ENCODE measurements at places on chromosomes 11 and 22.

- DNase-seq = no peak
Observed at GRCh38 chr11:57458060-57458409, 2.3 kb upstream of the RTN4RL2 start.

GRCh38 chr11:69173925-69174581 lies 18.3 kb downstream of the SMIM38 start:
- no peak for DNase-seq

DNA sequence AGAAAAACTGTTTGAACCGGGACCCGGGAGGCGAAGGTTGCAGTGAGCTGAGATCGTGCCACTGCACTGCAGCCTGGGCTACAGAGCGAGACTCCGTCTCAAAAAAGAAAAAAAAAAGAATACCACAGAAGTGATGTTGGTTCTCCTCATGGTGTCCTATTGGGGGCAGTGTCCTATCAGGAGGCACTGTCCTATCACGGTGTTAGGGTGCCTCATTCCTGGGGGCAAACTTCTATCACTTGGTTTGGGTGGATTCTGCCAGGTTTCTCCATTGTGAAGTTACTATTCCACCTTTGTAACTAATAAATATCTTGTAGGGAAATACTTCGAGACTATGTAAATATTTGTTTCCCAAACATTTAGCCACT lies 19.6 kb downstream of the PRR14L start:
- no peak for DNase-seq

DNA sequence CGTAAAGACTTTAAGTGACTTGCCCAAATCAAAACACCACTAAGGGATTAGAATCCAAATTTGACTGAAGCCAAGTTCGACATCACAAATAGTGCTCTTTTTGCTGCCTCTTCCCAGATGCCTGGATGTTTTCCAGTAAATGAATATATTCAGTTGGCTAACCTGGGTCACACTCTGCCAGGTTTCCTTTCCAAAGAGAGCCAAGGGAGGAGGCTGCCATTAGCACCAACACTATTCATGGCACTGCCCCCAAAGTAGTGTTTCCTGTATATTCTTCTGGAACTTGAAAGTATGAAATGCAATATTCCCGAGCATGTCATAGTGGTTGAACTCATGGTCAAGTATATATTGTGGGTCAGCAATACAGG lies 219.3 kb upstream of the UBASH3B start:
- DNase-seq = no peak

DNA sequence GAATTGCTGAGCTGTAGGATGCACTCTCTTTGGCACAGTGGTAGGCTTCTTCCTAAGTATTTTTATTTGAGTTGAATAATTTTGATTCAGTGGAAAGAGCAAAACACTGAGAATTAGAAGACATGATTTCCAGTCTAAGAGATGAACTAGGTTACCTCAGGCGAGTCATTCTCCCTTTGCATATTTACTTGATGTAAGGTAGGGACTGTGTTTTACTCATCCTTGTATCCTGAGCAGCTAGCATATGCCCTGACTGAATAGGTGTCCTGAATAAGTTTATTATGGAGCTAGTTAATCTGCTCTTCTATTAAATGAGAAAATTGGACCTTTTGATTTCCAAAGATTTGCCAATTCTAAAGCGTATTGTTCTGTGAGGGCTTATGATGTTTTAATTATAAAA lies 50.7 kb downstream of the STIM1 start:
- no peak for DNase-seq

GRCh38 chr11:65487467-65488272 lies 11.2 kb upstream of the MALAT1 start:
- peak; percentile 99 for DNase-seq

DNA sequence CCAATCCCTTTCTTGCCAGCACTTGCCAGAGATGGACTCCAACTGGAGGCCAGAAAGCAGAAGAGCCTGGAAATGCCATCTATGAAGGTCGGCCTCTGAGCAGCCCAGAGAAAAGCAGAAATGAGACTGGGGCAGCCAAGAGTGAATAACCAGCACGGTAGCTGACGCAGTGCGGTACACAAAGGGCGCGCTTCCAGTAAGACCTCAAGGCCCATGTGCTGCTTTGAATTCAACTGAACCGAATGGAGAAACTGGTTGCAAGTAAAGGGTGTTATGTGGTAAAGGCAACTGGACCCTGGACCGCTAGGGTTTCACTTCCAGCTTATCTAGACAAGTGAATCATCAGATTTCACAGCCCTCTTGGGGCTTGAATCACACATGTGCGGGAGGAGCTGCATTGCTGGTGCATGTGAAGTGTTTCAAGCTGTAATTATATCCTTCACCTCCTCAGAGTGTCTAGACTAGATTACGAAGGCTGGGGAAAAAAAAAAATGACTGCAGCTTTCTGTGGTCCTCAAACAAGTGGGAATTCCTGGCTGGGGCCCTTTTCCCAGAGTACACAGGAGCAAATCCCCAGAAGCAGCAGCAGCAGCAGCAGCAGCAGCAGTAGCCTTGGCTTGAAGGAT lies 128.9 kb downstream of the CCDC34 start:
- peak; percentile 30 for DNase-seq

DNA sequence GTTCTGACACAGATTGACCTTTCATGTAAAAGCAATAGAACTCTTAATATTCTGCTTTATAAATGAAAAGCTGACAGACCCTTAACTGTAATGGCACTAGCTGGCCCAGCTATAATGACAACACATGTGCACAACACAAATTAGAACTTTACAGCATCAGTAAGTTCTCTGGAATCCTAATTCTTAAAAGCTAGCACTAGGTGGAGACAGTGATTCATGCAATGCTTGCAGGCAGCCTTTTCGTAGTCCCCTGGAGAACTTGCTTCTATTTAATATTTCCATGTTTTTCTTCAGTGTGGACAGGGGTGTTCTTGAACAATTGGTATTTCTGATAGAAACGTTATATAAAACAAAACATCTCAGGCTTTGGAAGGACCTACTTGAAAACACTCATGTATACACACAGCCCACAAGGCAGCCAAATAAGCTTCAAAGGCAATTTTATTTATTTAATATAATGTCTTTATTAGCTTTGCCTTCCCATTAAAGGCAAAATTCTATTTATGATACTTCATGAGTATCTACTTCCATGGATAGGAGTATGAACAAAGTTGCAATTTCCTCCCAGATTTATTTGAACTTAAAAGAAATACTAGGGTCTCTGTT lies 374.3 kb upstream of the MPPED2 start:
- DNase-seq = no peak

- no peak for DNase-seq
Observed at GRCh38 chr22:41308054-41308453, 6.7 kb downstream of the ZC3H7B start.

DNA sequence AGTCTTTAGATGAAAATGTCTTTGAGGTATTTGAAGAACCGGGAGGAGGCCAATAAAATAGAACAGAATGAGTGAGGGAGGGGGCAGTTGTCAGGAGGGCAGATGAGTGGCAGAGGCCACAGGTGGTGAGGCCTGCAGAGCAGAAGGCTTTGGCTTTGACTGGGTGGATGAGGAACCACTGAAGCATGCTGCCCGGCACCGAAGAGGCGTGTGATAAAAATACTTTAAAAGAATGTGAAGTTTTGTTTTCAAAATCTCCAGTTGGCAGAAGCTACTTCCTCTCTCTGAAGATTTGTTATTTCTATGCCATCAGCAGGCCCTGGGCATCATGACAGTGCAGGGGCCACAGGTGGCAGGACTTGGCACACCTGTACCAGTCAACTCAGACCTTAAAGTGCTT lies 6.3 kb downstream of the MS4A12 start:
- no peak for DNase-seq

GRCh38 chr11:26297189-26297975 lies 34.5 kb upstream of the ANO3 start:
- DNase-seq = no peak

GRCh38 chr22:42380769-42381551 lies 51.2 kb downstream of the NFAM1 start:
- DNase-seq = no peak

- peak; percentile 96 for DNase-seq
Observed at GRCh38 chr11:65422633-65423515, at the start of gene NEAT1. Gene NEAT1, plus strand, starts transcription at chr11:65422798.

- no peak for DNase-seq
Observed at GRCh38 chr22:26213826-26214225, 44.6 kb downstream of the SEZ6L start.

GRCh38 chr11:45834298-45834756 lies 12.9 kb upstream of the CRY2 start:
- DNase-seq = no peak

DNA sequence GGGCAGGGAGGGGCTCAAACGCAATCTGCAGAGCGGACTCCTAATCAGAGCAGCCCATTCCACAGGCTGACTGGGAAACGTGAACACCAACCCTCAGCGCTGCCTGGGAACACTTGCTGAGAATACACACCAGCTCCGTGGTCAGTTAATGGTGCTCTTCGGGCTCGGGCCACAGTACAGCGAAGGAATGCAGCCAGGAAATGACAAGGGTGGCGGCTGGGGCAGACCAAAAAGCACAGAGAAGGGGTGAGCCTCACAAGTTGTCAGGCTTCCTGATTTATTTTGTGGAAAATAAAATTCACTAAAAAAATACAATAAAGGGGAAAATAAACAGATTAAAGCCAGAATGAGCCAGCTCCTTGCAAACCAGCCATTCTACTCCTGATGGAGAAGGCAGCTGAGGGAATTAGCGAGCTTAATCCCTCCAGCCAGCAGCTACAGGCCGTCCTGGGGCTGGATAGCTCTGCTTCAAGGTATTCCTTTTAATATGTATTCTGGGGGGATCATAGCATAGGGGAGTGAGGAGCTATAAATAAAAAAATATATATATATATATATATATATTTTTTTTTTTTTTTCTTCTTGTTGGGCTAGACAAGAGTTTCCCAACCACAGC lies 165.5 kb upstream of the NTM start:
- no peak for DNase-seq

GRCh38 chr22:17846326-17846992 lies 72.2 kb upstream of the BID start:
- DNase-seq = no peak

DNA sequence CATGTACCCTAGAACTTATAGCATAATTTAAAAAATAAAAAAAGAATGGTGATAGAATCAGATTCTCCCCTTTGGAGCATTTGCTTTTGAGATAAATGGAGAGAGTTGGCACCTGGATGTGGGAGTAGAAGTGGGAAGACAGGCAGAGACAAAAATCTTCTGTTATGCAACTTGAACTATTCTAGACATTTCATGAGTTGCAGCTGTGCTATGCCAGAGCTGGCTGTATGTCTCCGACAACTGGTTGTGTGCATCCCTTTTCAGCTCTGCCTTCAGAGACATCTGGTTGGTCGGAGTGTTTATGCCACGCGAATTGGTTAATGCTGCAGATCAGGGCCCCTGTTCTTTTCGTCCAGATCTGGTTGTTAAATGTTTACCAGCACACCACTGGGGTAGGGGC lies 161.3 kb downstream of the JRKL start:
- no peak for DNase-seq

DNA sequence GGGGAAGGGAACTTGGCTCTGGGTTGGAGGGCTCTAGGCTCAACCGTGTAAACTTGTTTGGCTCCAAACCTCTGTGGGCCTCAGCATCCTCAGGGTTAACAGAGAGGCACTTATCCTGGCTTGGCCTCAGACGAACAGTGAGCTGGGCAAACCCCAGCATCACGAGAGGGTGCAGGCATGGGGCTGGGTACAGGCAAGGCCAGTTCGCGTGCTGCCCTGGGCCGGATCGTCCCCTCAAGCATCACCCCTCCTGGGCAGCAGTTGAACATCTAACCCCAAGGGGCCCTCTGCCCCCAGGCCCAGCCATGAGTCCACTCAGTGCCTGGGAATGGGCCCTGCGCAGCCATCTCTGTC lies 1.9 kb downstream of the EHBP1L1 start:
- DNase-seq = no peak

DNA sequence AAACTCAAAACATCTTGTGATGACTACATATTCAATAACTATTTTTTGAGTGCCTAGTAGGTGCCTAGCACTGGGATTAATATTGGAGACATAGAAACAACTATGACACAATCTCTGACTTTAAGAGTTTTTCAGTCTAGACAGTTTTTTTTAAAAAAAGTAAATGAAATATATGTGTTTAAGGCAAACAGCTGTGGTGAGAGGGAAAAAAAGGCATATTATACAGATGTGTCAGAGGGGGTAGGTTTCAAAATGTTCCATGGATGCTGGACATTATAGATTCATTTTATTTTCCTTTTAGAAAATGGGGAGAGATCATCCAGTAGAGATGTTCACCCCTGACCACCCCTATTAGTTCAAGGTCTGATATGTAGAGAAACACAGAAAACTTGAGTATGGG lies 90.8 kb downstream of the LUZP2 start:
- DNase-seq = no peak

DNA sequence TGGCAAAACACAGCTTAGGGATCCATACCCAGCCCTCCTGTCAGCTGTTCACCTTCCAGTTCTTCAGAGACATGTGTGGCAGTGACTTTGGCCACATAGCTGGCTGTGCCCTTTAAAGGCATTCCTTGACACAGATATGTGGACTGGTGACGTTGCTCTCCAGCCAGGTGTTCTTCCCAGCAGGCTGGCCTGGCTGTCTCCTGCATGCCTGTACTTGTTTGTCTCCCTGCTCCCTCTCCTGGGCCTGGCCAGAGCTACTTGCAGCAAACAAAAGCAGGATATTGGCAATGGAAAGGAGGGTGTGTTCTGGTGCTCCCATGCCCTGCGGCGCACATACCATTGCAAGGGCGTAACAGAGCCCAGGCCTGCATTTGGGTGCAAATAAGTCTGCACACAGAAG lies 38.3 kb downstream of the PIK3IP1 start:
- DNase-seq = no peak

DNA sequence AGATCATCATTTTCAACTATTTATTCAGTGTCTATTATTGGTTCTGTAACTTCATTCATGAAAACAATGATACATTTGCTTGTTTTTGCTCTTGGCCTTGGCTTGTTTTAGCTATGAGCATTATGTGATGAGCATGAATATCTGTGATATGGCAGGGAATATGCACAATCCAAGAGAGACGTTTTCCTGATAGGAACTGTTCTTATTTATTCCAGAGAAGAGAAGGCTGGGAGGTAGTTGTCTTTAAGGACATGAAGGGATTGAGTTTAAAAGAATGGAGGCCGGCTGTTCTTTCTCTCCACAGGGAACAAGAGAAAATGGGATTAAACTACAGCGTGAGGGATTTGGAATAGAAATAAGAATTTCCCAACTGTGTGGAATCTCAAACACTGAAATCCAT lies 30.3 kb downstream of the BLID start:
- DNase-seq = no peak

DNA sequence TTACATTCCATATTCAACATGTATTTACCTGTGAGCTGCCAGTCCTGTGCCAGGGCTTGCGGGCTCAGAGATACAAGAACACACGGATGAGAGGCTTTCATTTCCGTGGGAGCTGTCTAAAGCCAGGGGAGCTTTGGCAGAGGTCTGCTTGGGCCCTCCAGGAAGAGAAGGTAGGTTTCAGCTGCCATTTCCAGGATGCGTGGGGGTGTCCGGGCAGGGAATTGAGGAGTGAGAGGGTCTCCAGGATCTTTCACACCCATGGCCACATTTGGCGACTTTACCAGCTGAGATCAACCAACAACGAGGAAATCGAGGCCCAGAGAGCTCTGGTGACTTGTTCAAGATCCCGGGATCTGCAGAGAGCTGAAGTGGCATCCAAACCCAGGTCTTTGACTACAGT lies 119.6 kb downstream of the BUD13 start:
- DNase-seq = no peak
